ENCODE measurements at places on chromosomes 1 and 21.

DNA sequence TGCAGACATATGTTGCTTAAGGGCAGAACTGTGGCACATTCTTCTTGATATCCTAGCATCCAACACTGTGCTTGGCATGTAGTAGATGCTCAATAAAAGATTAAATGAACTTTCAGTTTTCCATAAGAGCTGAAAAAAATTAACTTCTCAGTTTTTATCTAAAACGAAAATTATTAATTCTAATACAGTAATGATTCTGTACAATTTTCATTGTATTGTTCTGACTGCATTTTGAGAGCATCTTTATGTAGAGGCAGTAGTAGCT is 46.6 kb downstream of the FGGY start:
- no peak for DNase-seq

DNA sequence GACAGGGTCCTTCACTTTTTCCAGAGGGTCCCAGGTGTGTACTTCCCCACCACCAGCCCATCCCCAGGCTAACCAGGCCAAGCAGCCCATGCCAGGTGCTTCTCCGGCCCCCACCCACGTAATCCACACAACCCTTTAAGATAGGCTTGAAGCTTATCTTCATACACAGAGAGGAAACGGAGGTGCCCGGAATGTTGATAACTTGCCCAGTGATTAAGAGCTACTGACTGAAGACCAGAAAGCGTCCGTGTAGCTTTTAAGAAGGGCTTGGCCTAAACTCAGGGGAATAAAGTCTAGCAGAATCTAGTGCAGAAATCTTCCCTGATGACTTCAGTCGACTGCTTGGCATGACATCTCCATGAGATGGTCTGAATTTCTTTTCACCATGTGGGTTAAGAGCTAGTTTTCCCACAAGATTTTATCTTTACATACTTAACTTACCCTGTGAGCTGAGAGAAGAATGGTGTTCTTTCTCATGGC is 138.7 kb downstream of the GALNT2 start:
- no peak for DNase-seq

DNA sequence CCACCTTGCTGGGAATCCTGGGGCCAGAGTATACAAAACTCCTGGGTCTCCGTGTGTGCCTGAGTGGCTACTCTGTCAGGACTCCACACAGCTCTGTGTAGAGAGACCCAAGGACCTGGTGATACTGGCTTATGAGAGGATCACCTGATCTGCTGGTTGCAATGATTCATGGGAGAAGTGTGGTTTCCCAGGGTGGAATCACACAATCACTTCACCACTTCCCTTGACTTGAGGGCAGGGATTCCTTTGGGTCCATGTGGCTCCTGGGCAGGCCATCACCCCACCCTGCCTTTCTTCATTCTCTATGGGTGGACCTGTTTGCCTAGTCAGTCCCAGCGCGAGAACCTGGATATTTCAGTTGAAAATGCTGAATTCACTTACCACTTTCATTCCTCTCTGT is 13.3 kb downstream of the PRSS38 start:
- DNase-seq: no peak

GRCh38 chr1:211547710-211548109 is 31.3 kb downstream of the SLC30A1 start:
- no peak for DNase-seq

DNA sequence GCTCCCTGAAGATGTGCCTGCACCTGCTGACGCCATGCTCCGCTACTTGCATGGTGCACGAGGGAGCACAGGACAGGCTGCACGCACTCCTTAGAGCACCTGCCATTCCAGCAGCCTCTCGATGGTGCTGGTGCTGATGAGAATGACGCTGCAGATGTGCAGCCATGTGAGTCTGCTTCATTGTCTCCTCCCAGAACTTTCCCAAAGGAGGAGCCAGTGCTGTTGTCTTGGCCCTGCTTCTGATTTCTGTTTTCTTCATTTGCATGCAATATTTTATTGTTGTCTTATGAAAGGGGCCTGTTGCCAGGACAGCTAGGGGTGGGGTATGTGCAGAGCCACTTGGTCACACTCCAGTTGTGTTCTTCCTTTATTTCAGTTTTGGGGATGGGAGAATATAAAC is 70.1 kb downstream of the PCBP3 start:
- no peak for DNase-seq

DNA sequence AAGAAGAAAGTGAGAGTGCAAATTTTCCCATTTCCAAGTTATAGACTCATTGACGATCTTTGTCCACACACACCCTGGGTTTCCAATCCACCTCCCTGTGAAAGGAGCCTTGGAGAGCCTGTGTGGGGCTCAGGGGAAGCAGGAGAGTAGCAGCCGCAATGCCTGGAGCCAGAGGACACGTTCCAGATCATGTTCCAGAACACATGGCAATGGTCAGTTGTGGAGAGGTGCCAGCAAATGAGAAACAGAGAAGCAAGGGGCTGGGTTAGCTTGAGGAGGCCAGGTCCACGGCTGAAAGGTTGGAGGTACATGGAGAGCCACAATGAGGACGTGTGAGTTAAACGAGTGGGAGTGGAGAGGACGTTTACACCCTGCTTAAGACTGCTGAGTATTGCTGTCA is 33.0 kb upstream of the SIPA1L2 start:
- DNase-seq: no peak

- DNase-seq: no peak
These were observed 3.9 kb upstream of the HAO2 start for GRCh38 chr1:119364640-119365039.

GRCh38 chr1:183281039-183281438 is 95.0 kb downstream of the LAMC2 start:
- DNase-seq: peak; percentile 76

- peak; percentile 60 for DNase-seq
These were observed 74.6 kb downstream of the DNTTIP2 start for GRCh38 chr1:93804412-93804811.

- DNase-seq: no peak
These were observed 197.7 kb downstream of the GREM2 start for GRCh38 chr1:240414237-240414636.

DNA sequence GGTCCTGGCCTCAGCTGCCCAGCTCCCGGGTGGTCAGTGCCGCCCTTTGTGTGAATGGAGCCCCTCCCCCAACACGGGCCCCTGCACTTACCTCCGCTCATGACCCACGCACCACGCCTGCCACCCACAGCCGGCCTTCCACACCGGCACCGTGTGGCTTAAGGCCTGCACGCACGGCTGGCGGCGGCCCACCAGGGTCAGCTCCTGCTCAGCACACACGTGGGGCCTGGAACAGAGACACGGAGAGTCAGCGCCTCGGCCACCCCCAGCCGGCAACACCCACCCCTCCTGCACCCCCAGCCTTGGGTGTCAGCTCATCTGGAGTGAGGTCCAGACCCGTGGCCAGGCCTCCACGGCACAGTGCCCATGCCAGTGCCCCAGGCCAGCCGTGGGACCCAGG is 8.9 kb downstream of the MEGF6 start:
- no peak for DNase-seq

DNA sequence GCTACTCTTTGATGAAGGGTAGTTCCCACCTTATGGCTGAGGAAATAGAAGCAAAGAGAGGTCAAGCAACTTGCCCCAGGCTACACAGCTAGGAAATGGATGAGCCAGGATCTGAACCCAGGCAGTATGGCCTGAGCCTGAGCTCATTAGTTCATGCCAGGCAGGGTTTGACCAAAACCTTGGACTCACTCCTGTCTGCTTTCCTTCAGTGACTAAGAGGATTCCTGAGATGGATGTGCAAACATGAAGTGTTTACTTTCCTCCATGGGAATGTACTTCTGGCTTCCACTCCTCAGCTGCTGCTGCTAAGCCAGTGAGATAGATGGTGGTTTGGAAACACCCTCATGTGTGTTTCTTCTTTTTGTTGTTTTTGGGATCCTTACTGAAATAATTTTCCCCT is 35.1 kb upstream of the ERRFI1 start:
- peak; percentile 22 for DNase-seq

DNA sequence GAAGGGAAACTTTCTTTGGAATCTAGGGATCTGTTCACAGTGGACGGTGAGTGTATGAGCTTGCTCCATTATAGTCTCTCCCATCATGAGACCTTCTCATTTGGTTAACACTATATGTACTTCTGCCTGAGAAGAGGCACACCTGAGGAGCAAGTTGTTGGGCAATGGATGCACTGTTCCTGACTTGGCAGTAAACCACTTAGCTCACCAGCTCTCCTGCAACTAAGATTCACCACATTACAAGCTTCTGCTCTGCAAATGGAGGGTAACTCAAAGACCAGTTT is 10.2 kb downstream of the MACF1 start:
- DNase-seq: no peak

DNA sequence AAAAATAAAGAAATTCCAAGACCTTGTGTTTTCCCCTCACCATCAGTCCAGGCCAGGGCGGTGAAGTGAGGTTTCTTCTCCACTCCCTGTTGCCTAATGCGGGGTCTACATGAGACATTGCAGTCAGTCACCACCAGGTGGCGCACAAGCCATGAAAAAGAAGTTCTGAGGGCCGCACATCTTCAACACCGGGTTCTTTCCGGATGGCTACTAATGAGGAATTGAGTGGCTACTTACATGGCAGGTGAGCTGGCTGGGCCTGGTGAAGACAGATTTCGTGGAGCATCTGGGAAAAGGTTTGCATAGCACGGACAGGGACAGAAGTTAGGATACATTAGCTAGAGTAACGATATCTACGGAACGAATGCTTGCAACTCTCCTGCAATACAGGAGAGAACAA is 15.8 kb upstream of the S100A11 start:
- DNase-seq: peak; percentile 90

- DNase-seq: no peak
These were observed 53.2 kb downstream of the STX6 start for GRCh38 chr1:180969434-180969833.

- DNase-seq: no peak
These were observed 37.0 kb downstream of the RERE start for GRCh38 chr1:8780405-8780804.

GRCh38 chr1:62437273-62437940 is 558 bp downstream of the USP1 start:
- DNase-seq: no peak

- no peak for DNase-seq
These were observed 516.9 kb downstream of the ADGRL2 start for GRCh38 chr1:82317671-82318070.

- peak; percentile 68 for DNase-seq
These were observed 3.7 kb downstream of the FASLG start for GRCh38 chr1:172662464-172663109.

- DNase-seq: no peak
These were observed 194.3 kb downstream of the KCTD3 start for GRCh38 chr1:215761446-215761845.

- DNase-seq: no peak
These were observed 2.7 kb upstream of the TMPRSS3 start for GRCh38 chr21:42398436-42399028.

DNA sequence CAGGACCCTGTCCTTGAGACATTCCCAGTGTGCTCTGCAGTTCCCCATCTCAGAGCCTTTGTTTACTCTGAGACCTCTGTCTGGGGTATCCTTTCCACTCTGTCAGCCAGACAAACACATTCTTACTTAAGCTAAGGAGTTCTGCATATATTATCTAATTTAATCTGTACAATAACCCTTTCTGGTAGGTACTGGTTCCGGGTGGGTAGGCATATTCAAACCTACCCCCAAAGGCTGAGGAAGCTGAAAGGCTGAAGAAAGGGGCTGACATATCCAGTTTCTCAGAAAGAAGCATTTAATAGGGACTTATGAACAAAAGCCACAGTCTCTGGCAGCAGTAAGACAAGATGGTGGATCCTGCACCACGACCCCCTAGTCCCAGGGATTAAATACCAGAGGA is 53.1 kb downstream of the KCNN3 start:
- no peak for DNase-seq

DNA sequence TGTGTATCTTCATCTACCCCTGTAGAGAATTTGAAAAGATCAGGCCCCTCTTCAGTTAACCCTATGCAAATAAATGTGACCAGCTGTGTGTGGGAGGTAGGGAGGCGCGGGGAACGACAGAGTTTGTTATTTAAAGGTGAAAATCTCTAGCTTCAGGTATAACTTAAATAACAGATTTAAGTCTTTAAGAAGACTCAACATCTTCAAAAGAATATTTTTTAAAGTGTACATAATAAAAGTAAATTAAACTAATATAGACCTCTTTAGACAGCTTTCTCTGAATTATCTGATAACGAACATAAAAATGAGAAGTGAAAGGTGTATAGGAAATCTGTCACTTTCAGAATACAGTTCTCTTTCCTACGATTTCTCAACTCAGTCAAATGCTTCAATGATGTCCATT is 16.0 kb downstream of the ANGPTL3 start:
- DNase-seq: no peak

- DNase-seq: peak; percentile 57
These were observed 54.9 kb upstream of the BACE2 start for GRCh38 chr21:41112740-41113692.

DNA sequence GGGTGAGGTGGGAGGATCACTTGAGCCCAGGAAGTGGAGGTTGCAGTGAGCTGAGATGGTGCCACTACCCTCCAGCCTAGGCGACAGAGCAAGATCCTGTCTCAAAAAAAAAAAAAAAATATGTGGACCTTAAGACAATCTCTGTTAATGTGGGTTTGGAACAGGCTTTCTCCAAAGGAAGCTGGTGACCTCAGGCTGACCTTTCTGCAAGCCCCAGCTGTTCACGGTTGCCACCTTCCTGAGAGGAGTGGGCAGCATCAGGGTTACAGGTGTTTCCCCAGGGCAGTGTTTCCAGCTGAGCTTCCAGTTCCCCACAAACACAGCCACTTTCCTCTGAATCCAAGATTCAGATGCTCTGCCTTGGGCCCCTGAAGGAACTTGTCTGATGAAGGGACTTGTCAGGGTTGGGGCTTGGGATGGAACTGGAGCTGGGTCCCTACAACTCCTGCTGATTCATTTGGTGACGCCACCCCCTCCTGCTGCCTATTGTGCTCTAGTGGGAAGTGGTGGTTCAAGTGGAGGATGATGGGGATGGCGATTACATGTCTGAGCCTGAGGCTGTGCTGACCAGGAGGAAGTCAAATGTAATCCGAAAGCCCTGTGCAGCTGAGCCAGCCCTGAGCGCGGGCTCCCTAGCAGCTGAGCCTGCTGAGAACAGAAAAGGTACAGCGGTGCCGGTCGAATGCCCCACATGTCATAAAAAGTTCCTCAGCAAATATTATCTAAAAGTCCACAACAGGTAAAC is 1.9 kb downstream of the ZBTB48 start:
- DNase-seq: no peak

DNA sequence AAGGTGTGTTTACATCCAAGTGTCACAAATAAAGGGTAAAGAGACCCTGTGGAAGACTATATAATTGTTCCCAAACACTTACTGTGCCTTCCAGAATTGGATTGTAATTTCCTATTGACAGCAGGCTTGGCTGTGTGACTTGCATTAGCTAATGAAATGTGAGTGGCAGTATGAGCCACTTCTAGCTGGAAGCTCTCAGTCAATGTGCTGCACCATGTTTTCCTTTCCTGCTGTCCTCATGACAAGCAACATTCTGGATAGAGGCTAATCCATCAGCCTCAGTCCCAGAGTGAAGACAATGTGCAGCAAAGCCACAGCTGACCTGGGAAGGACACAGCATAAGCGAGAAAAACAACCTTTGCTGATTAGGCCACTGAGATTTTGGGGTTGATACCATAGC is 5.9 kb upstream of the FOXJ3 start:
- no peak for DNase-seq

All from right cardiac atrium (tissue), 5 donors.